ENCODE measurements at places on chromosomes 5 and 9.

DNA sequence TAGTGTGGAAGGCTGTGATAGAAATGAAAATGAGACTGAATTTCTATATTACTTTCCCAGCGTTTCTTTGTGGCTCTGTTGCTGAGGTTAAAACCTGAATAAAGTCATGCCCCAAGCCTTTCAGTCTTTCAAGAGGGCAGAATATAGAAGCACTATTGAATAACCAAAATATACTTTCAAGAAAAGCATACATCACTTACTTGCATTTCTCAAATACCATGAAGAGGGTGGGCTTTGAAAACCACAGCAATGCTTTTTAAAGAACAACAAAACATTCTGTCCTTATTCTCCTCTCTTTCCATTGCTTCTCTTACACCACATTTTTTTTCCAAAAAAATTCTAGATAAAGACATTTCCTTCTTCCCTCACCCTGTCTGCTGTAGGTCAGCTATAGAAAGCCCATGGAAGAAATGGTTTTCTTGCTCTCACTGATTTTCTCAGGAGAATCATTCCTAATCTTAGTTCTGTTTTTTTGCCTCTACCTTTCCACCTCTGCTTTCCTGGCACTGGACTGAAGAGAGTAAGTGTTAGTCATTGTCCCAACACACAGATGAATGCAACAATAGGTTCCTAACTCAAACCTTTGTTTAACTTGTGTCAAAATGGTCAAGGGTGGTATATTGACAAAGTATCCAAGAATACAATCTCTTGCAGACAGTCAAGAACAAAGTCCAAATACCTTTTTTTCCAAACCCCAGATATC lies 51.6 kb downstream of the NUDT12 start:
- DNase-seq, result no peak

DNA sequence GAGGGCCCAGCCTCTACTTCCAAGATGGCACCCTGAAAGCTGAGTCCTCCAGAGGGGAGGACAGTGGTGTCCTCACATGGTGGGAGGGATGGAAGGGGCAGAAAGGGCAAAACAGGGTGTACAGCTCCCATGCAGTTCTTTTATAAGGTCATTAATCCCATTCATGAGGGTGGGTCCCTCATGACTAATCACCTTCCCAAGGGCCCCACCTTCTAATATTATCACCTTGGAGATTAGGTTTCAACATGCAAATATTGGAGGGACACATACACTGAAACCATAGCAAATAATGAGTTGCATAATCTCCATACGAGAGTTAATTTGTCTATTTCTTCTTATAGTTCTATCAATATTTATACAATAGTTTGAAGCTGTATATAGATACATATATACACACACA lies 5.8 kb upstream of the ZBTB43 start:
- no peak for DNase-seq

DNA sequence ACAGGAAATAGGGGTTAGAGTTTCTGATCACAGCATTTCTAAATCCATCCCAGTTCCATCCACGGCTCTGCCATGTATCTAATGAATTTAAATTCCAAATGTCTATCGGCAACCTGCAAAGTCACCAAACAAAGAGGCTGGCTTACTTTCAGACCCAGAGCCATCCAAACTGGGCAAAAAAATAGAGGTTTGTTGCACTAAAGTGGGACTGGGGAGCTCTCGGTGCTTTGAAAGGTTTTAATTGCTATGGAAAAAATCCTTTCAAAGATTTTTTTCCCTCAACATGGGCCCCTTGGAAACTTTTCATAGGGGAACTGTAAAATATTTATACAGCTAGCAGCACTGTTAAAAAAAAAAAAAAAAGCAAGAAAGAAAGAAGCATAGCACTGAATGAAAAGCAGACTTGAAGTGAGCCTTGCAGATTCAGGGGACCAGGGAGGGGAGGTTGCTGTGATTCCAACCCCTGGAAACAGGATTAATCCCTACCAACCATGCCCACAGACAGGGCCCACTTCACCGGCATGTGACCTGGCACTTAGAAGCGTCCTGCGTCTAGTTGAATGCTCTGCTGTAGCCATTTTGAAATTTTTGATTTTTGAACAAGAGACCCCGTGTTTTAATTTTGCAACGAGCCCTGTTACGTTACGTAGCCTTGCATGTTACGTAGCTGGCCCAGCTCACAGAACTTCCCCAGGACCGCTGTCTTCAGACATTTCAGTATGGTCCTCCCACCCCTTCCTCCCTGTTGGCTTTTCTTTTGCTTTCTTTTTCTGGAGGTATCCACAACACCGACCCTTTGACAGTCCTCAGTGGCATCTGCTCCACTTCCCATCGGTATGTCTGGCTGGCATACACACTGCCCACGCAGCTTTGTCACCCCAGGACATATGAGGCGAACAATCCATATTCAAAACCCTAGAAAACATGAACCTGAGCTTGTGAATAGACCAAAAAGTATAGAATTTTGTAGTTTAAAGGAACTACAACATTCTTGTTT lies 105.3 kb upstream of the NFIB start:
- no peak for DNase-seq

- DNase-seq, result no peak
Observed at GRCh38 chr9:112774006-112774996, 23.7 kb downstream of the SNX30 start.

GRCh38 chr9:82490019-82490499 lies 501.5 kb downstream of the SPATA31D1 start:
- no peak for DNase-seq

DNA sequence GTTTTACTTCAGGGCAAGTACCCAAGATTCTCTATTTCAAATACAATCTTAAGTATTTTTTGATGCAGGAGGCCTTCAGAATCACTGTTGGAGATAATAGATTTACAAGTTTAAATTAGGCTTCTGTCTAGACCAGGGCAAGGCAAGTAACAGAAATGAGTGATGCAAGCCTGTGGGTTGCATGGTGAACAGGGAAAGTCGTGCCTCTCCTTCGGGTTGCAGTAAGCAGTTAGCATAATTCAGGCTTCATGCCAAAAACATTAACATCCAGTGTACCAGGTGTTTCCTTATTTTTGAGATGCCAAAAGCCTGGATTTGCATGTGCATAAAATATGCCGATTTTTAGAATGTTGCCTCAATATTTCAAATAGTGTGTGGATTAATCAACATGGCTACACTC lies 369.0 kb downstream of the CAAP1 start:
- DNase-seq, result no peak

- DNase-seq, result no peak
Observed at GRCh38 chr9:134054891-134055811, 12.7 kb downstream of the BRD3 start.

GRCh38 chr9:78288214-78288892 lies 8.6 kb upstream of the PSAT1 start:
- no peak for DNase-seq

- no peak for DNase-seq
Observed at GRCh38 chr5:1808439-1808838, 7.2 kb downstream of the NDUFS6 start.

GRCh38 chr5:110896901-110897300 lies 158.1 kb downstream of the SLC25A46 start:
- DNase-seq, result no peak

DNA sequence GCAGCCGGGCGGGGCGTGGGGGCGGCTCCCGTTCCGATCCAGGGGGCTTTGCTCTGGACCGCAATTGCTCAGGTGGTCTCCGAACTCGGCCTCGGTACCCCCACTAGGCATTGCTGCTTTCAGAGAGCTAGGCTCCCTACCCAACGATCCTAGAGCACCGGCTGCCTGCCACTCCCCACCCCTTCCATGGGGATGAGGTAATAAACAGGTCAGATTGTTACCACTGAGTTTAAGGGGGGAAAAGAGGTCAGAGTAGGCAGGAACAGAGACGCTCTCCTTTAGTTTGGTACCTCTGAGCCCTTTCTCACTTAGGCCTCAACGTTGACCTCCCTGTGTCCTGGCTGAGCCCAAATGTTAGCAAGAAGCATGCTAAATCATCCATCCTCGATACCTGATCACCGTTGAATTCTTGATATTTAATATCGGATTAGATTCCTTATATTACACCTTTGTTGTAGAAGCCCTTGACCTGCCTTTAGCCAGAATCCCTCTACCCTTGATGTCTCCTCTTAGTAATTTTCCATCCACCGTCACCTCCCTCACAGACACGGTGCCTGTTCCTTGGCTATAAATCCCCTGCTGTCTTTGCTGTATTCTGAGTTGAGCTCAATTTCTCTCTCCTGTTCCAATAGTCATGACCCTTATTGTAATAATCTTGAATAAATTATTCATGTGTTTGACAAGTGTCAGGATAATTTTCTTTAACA lies 588 bp upstream of the PLPP1 start:
- no peak for DNase-seq

DNA sequence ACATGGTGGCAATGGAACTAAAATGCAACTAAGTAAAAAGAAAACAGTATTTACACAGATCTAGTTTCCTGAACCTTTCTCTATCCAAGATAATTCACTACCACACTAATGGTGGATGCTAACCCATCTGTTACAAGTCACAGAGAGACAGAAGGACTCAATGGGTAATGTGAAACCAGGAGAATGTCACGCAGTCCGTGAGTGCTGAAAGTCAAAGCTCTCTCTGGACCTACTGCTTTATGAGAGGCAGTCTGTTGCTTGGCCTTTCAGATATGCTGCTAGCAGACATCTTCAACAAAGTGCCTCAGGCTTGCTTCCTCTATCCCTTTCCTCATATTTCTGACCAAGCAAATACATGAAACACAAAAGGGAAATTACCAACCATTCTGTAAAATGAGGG lies 69.0 kb upstream of the GLRX start:
- DNase-seq, result no peak

DNA sequence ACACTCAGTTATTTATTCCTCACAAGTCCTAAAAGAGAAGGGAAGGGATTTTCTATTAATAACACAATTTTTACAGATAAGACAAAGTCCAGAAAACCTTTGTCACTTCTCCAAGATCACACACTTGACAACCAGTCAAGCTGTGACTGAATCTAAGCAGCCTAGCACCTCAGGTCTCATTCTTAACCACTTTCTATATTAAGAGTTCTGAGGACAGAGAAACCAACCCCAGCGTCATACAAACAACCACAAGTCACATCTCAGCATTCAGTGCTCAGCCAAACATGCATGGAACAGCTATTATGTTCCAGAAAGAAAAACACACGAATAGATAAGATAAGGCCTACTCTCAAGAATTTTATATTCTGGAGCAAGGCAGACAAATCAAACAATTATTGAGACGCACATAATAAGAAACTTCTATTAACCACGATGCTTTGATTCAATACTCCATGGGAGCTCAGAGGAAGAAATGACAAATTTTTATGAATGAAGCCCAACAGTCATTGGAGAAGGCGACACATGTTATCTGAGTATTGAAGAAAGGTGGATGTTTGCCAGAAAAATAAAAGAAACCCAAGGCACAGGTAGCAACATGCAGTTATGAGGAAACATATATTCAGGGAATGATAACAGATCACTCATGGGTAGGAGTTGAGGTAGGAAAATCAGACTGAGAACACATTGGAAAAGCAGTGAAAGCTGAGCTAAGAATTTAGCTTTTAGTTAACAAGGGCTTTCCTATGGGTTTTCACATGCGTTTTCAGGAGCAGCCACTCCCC lies 113.1 kb downstream of the HTR4 start:
- DNase-seq, result no peak

GRCh38 chr9:77455312-77455927 lies 192.7 kb downstream of the GNA14 start:
- no peak for DNase-seq

GRCh38 chr5:50559955-50560354 lies 106.5 kb upstream of the PARP8 start:
- no peak for DNase-seq

- no peak for DNase-seq
Observed at GRCh38 chr9:129365196-129365595, 187.1 kb upstream of the IER5L start.

DNA sequence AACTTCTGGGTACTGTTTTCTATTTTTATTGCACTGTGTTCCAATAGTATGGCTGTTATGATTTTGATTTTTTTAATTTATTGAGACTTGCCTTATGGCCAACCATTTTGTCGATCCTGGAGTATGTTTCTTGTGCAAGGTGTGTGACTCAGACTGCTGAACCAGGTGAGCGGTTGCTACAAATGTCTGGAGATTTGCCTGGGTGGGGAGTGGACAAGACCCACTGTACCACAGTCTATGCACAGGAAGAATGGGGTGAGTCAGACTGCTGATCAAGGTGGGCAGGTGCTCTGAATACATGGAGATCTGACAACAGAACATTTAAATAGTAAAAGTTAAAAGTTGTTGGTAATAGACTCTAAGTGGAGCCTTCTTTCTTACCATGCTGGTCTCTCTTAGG lies 609.2 kb downstream of the CSNK1G3 start:
- no peak for DNase-seq

- no peak for DNase-seq
Observed at GRCh38 chr5:136197462-136198142, 4.6 kb upstream of the SMIM32 start.

- no peak for DNase-seq
Observed at GRCh38 chr5:175733017-175733416, 75.1 kb downstream of the HRH2 start.

GRCh38 chr5:5584236-5584745 lies 161.8 kb downstream of the ICE1 start:
- DNase-seq, result no peak

- no peak for DNase-seq
Observed at GRCh38 chr9:98665501-98665900, 43.2 kb downstream of the GABBR2 start.

DNA sequence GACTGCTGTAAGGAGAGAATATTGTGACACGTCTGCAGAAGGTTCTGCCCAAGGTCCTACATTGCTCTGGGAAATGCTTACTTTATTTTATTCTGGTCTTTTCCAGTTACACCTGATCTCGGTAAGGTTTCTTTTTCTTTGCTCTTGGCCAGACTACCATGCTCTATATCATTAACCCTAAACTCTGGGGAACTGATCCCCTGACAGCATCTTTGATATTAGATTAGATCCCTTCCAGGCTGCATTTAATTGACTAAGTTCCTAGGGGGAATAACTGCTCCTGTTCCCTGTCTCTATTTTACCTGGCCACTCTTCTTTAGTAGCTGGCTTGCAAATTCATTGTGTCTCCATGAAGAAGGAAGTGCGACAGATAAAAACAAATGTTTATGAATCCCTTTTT lies 243.5 kb downstream of the MAT2B start:
- DNase-seq, result no peak

DNA sequence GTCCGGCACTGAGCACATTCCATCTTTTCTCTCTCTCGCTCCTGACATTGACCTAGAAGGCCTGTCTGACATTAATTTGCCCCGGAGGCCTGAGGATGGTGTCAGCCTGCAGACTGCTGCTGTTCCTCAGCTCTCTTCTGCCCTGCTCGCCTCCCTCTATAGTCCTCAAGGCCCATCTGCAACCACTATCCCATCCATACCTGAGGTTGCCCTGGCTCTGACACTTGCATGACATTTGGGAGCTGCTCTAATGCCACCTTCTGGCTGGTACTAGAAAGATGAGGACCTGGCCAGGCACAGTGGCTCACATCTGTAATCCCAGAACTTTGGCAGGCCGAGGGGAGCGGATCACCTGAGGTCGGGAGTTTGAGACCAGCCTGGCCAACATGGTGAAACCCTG lies 38.6 kb upstream of the GGTA1 start:
- DNase-seq, result no peak

GRCh38 chr9:109050444-109050843 lies 37.1 kb upstream of the CTNNAL1 start:
- no peak for DNase-seq

GRCh38 chr5:17828681-17829080 lies 194.4 kb downstream of the TAF11L14 start:
- DNase-seq, result no peak

- DNase-seq, result no peak
Observed at GRCh38 chr5:146390469-146390868, 51.8 kb downstream of the POU4F3 start.

GRCh38 chr5:125244531-125244930 lies 498.1 kb upstream of the ZNF608 start:
- no peak for DNase-seq

- DNase-seq, result no peak
Observed at GRCh38 chr9:38134611-38135237, 65.7 kb upstream of the SHB start.
